ENCODE measurements at places on chromosomes 7 and 10.
A peak's percentile ranks its signal among the peaks of the same experiment; 100 is the strongest.

- no peak for DNase-seq
Measured at GRCh38 chr10:29314726-29315125, 25.9 kb downstream of the LYZL1 start.

DNA sequence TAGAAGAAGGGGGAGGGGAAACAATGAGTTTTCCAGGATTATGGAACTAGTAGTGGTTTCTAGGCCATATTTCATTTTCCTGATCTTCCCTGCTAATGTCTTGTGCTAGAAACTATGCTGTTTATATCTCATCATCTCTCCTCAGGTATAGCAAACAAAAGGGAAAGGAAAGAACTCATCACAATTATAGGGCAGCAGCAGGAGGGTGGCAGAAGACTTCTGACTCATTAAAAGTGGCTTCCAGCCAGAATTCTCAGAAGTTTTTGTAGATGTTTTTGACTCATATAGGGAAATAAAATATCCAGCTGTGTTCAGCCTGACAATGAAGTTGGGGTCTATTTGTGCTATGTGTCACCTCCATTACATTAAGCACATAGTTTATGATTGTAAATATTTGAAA is 6.5 kb downstream of the AHR start:
- peak; percentile 63 for DNase-seq

GRCh38 chr7:38189231-38189938 is 11.3 kb downstream of the STARD3NL start:
- no peak for DNase-seq

DNA sequence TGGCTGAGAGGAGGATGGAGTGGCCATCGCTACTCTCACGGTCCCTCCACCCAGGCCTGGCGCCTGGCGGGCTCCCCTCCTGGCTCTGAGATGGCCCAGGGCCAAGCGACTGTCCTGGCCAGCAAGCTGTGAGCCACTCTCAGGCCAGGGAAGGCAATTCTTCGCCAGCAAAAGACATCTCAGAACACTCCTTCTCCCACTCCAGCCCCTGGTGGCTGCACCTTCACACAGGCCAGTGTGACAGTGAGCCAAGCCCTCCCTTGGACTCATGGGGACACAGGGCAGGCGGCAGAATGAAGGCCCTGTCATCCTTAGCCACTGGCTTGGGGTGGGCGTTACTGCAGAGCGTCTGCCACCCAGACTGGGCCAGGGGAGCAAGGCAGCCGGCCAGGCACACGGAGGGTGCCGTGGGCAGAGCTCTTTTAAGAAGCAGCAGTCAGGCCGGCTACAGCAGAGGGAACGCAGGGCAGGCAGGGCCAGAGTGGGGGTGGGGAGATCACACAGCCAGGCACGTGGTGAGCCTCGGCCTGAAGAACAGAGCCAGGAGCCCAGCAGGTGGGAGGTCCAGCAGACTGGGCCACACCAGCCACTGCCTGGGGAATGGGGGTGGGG is 14.4 kb downstream of the STK32C start:
- DNase-seq: no peak

- no peak for DNase-seq
Measured at GRCh38 chr10:43090664-43091063, 13.8 kb downstream of the RET start.

GRCh38 chr7:130377178-130377577 is 3.1 kb upstream of the CPA1 start:
- DNase-seq: no peak

- no peak for DNase-seq
Measured at GRCh38 chr10:131821378-131822012, 79.3 kb upstream of the PPP2R2D start.

GRCh38 chr10:92727141-92727540 is 37.4 kb downstream of the HHEX start:
- DNase-seq: no peak

DNA sequence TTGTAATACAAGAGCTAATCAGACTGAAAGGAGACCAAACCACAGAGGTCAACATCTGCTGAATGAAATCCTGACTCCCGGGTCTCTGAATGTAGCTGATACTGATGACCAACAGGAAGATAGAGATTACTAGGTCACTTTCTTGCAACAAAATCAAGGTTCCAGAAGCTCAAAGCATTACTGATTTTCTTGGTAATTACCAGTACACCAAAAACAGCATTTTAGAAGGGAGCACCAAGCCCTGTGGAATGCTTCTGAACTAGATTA is 177.7 kb downstream of the SLC25A13 start:
- DNase-seq: no peak

GRCh38 chr10:20601941-20602461 is 295.1 kb downstream of the NEBL start:
- DNase-seq: no peak

DNA sequence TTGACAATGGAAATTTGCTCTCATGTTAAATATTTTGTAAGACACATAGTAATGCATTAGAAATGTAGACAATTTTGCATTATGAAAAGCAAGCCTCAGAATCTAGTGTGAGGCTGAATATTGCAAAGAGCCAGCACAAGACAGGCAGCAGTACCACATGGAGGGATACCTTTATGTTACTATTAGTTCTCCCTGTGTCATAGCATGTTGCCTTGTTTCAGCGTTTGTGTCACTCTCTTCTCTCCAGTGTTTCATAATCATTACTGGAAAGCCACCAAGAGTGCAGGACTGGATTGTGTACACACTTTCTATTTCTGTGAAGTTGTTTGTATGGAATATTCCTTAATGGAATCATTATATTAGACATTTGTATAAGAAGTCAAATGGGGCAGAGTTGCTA is 8.5 kb downstream of the AHR start:
- DNase-seq: no peak

DNA sequence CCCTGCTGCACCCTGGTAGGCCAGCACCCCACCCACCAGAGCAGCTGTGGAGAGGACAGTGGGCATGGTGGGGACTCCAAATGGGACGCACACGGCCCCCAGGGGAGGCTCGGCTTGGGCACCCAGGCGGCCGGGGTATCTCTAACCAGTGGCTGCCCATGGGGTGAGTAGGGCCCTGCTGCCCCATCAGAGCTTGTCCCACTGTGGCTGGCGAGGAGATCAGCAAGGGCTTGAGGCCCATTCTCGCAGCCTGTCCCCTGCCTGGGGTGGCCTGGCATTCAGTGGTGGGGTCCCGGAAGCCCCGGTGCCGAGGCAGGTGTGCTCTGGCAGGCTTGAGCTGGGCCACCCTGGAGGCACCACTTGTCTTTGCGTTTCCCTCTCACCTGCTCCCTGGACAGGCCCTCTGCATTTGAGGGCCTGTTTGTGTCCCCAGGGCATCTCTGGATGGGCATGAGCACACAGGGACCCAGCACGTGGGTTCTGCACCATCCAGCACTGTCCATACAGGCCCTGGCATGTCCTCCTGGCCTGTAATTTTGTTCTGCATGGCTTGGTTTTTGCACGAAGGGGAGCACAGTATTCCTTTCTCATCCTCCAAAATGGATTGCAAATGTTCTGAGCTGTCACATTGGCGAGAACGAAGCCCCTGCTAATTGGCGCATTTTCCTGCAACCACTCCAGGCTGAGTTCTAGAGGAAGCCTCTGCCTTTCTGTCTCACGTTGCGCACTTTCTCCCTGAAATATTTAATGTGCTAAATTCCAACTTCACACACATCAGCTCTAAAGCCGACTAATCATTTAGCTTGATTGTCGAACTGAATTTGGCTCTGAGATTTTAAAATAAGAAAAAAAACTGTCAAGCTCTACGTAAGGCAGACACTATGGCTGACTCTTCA is 27.2 kb downstream of the PWWP2B start:
- DNase-seq: no peak

GRCh38 chr10:338171-339037 is 203.1 kb downstream of the ZMYND11 start:
- no peak for DNase-seq

DNA sequence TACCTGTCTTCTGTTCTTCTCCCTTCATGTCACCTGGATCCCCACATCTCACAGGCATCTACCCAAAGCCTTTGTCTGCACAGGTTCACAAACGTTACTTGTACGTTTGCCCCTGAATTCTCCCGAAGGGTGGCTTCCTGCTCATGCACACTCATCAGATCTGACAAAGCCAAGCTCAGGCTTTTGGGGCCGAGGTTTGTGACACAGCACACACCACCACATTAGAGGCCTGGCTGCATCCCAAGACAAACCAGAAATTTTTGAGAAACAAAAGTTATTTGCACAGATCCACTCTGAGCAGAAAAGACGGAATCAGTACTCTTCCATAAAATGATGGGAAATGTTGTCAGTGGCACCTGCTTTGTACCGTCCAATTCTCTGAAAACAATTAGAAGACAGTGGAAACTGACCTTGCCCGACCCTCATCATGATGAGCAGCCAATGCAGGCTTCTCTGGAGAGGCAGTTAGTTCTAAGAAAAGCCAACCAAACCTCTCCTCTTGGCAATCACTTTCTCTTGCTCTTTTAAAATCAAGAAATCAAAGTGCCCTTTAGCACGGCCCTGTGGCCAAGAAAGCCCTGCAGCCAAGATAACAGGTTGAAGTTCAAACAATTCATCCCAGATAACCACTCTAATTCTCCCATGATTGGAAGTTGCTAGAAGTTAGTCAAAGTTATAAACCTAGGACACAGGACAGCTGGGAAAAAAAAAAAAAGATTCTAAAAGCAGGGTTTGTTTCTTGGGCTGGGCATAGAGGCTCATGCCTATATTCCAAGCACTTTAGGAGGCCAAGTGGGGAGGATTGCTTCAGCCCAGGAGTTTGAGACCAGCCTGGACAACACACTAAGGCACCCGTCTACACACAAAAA is 13.6 kb upstream of the SVIL start:
- no peak for DNase-seq

DNA sequence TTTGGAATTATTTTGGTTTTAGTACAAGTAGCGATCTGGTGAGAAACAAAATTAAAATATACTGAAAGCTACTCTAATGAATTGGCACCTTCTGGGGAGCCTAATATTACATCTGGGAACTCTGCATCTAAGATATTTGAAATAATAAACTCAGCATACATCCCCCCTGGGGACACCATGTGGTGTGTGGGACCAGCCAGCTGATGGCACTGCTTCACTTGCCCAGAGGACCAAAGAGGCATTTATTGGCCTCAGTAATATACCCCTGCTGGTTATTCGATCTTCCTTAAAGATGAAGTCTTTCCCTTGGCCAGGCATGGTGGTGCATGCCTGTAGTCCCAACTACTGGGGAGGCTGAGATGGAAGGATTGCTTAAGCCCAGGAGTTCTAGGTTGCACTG is 195.1 kb upstream of the AUTS2 start:
- DNase-seq: no peak

DNA sequence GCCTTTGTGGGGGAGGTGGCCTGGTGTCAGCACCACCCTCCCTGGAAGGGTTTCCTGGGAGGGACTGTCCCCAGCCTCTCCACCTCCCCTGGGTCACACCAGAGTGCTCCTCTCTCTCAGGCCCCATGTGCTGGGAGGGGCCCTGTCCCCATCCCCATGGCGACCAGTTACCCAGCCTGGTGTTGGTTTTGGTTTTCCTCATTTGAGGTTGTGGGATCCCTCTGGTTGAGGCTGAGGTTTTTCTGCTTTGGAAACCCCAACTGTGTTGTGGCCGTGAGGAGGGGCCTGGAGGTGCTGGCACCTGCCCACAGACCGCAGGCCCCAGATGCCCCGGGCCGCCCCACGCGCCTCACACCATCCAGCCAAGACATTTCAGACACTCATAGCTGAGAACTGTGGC is 106.3 kb downstream of the GRK5 start:
- DNase-seq: no peak

GRCh38 chr7:106465704-106466468 is 181.1 kb upstream of the NAMPT start:
- no peak for DNase-seq

DNA sequence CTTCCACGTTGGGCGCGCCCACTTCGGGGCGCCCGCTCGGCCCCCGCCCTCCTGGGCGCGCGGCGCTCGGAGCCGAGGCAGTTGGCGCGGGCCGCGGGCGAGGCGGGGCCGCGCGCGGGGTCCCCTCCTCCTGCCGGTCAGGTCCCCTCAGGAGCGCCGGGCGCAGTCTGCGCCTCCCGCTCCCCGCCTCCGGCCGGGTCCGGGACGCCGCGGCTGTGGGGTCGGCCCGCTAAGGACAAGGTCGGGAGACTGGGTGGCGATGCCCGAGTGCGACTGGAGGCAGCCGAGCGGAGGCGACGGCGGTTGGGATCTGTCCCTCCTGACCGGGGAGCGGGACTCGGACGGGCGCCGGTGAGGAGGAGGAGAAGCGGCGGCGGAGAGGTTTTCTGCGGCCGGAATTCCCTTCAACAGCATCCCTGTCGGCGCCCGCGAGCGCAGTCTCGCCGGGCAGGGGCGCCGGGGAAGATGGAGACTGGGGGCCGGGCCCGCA is at the start of gene ATRNL1:
ATRNL1 (plus strand) TSS at position 80 of the 490 bp plus-strand sequence; CDS start at position 466, 386 bp downstream.
- DNase-seq: no peak

- no peak for DNase-seq
Measured at GRCh38 chr7:71652510-71652909, 520.6 kb downstream of the GALNT17 start.

DNA sequence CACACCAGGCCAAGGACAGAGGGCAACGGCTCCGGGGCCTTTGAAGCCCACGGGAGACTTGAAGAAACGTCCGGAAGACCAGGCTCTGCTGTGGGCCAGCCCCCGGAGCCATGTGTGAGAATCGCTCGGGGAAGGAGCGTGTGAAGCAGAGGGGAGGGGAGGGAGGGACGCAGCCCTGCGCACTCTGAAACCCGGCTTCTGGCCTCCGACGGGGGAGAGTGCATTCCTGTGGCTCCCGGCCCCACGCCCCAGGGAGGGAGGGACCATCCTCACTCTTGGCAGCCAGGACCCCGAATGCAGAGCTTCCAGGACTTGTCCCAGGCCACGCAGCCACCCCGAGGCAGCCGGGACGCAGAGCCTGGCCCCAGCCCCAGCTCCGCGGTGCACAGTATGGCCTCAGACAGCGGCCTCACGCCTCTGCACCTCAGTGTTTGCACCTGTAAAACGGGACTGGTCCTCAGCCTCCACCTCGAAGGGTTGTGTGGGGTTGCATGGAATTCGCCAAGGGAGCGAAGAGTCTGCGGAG is 67.4 kb downstream of the PDGFA start:
- DNase-seq: no peak

- no peak for DNase-seq
Measured at GRCh38 chr7:50661345-50662040, 96.3 kb upstream of the DDC start.

- no peak for DNase-seq
Measured at GRCh38 chr10:63210611-63211196, 77.6 kb downstream of the NRBF2 start.

DNA sequence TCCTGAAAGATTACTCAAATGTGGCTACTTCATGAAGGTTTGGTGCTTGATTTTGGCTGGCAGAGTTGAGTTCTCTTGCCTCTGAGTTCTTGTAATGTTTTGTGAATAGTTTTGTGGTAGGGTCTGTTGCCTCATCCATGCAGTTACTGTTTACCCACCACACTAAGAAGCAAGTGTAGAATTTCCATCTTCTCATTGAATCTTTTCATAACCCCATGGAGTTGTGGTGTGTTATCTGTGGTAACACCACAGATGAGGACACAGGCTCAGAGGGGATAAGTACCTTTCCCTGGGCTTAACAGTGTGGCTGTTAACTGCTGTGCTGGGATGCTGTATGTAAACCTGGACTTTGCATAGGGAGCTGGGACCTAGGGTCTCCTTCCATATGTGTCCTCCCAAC is 186.3 kb downstream of the CAMK1D start:
- no peak for DNase-seq

GRCh38 chr7:50387351-50387750 is 62.8 kb downstream of the FIGNL1 start:
- no peak for DNase-seq

GRCh38 chr7:28958235-28958979 is at the start of gene TRIL:
TRIL (minus strand) TSS chr7:28958330; CDS start chr7:28958046, 284 bp downstream.
- DNase-seq: no peak

All from non-pigmented ciliary epithelial cell (primary cell).